Stimulated activated CD4-positive, alpha-beta T cell treated with anti-CD3 and anti-CD28 coated beads, Interleukin-12 subunit alpha, Interleukin-12 subunit beta, amount 100 ng/mL, for 4 hours (primary cell): ENCODE measurements at places on chromosomes 6 and 20.

DNA sequence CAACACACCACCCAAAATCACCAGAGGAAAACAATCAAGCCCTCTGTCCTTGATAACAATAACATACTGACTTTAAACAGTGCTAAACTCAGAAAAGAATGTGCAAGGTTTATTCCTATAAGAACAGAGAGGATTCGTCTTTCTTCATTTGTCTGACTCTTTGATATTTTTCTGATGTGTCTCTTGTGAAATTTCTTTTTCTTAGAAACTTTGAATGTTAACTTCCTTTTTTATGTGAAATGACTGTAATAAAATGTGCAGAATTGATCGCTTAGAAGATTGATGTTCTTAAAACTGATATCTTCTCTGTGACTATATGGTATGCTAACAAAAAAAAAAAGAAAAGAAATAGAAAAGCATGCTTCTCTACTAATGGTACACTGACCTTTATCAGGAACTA is 947.4 kb upstream of the CITED2 start:
- no peak for DNase-seq

DNA sequence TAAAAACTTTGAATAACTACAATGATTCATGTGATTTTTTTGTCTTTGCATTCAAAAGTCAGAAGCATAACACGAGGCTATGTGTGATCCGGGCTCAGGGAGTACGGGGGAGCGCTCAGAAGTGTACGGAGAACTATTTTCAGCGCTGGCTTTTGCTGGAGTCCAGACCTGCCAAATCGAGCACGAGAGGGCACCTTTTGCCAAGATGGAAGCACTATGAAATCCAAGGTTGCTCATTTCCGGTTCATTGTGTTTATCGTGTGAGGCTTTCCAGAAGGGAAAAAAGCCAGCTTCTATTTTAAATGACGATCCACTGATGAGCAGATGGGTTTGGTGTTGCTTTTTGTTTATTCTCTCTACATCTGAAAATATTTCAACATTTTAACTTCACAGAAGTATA is 11.3 kb downstream of the RAMACL start:
- no peak for DNase-seq

DNA sequence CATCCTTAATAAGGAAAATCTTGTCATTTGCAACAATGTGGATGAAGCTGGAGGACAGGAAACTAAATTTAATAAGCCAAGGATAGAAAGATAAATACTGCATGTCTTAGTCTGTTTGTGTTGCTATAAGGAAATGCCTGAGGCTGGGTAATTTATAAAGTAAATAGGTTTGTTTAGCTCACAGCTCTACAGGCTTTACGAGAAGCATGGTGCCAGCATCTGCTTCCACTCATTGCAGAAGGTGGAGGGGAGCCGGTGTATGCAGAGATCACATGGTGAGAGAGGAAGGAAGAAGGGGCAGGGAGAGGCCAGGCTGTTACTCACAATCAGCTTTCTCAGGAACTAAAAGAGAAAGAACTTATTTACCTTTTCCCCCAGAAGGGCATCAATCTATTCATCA is 118.9 kb upstream of the SMLR1 start:
- DNase-seq: no peak

DNA sequence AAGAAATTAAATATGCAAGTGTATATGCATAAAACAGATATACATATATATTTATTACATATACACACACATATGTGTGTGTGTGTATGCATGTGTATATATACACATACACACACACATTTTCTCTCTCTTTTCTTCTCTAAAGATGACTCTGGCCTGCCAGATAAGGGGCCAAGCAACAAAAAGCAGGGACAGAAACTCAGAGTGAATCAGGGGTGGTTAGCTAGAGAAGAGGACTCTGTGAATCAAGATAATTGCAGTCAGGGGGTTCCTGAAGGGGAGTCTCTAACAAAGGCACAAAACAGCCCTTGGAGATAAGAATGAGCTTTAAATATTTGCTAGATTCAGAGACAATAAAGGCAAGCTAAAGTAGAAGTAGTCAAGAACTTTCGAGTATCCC is 650.5 kb downstream of the UTRN start:
- DNase-seq: no peak

DNA sequence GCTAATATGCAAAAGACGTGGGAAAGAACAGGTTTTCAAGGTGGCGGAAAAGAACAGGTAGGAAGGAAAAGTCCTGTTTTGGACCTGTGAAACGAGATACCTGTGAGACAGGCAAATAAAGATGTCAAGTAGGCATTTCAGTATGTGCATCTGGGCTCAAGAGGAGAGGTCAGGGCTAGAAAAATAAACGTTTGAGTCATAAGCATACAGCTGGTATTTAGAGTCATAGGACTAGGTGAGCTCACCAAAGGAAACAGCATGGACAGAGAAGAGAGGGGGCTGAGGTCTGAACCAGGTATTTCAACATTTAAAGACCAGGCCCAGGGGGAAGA is 14.9 kb downstream of the MTFR2 start:
- no peak for DNase-seq

DNA sequence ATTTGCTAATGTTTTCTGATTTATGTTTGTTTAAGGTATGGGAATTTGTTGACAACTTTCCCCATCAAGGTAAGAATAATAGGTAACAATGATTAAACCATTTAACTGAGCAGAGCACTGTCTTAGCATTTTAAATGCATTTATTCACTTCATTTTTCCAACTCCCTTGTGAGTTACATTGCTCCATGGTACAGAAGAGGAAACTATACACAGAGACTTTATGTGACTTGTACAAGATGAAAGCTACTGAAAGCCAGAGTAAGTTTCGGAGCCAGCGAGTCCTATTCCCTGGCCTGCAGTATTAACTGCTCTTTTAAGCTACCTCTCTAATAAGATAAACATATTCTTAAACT is 708.8 kb downstream of the HDGFL1 start:
- DNase-seq: no peak

- no peak for DNase-seq
Measured at GRCh38 chr6:142940487-142940886, 4.5 kb downstream of the HIVEP2 start.

DNA sequence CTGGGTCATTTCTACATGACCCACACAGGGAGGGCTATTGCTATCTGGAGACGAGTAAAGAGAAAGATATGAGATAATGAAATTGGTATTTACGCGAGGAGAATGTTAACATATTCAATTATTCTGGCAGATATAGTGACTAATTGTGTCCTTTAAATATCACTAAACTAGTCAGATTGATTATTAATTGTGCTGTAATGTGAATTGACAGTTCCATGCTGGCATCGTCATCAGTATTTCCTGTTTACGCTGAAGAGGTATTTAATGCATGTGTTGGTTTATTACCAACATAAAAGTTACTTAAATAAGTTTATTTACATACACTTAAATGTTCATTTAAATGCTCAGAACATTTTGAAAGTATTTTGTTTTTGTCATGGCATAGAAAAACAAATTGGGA is 35.7 kb upstream of the OGFRL1 start:
- DNase-seq: no peak

- no peak for DNase-seq
Measured at GRCh38 chr6:1382331-1382882, 7.0 kb upstream of the FOXF2 start.

GRCh38 chr20:6583134-6583738 is 184.2 kb upstream of the BMP2 start:
- DNase-seq: no peak

GRCh38 chr6:146859795-146860495 is 261.2 kb downstream of the ADGB start:
- no peak for DNase-seq

GRCh38 chr6:137291441-137291840 is 72.3 kb upstream of the IFNGR1 start:
- no peak for DNase-seq

- DNase-seq: no peak
Measured at GRCh38 chr6:96563853-96564252, 925 bp downstream of the FHL5 start.

GRCh38 chr6:70846207-70846835 is 110.5 kb downstream of the B3GAT2 start:
- no peak for DNase-seq

DNA sequence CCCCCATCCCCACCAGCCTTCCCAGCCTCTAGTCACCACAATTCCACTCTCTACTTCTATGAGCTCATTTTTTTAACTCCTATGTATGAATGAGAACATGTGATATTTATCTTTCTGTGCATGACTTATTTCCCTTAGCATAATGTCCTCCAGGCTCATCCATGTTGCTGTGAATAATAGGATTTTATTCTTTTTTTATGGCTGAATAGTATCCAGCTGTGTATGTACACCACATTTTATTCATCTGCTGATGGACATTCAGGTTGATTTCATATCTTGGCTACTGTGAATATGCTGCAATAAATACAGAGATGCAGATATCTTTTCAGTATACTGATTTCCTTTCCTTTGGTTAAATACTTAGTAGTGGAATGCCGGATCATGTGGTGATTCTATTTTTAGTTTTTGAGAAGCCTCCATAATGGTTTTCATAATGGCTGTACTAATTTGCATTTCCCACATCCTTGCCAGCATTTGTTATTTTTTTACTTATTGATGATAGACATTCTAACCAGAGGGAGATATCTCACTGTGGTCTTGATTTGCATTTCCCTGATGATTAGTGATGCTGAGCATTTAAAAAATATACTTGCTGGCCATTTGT is 194.9 kb downstream of the PACRG start:
- no peak for DNase-seq

DNA sequence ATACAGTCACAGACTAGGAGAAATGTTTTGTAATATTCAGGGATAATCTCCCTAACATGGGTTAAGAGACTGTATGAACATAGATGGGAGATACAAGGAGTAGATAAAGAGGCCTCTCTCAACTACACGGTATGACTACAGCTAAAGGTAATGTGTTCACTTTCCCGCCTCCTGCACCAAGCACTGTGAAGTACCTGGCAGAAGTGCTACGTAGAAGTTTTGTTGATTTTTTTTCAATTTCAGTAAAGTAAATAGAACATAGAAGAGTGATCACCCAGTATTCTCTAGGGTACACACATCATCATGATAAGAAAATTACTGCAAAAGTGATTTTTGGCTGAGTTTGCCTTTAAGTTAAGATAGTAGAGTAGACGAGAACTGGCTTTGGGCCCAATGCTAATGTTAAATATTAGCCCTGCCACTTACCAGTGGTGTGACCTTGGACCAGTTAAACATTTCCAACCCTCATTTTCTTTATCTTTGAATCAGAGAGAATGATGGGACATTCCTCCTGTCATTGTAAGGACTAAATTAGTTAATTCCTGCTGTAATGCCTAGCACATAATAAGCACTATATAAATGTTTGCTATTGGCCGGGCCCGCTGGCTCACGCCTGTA is 183.6 kb downstream of the COL9A1 start:
- no peak for DNase-seq

GRCh38 chr20:59455402-59456341 is 148.7 kb upstream of the PHACTR3 start:
- DNase-seq: no peak

- no peak for DNase-seq
Measured at GRCh38 chr20:44601236-44601671, 18.9 kb downstream of the PKIG start.

GRCh38 chr20:31851240-31851955 is 6.0 kb upstream of the FOXS1 start:
- no peak for DNase-seq

GRCh38 chr6:151773382-151773781 is 34.1 kb upstream of the ESR1 start:
- DNase-seq: no peak

- DNase-seq: no peak
Measured at GRCh38 chr6:156809034-156809433, 31.9 kb downstream of the ARID1B start.

- DNase-seq: no peak
Measured at GRCh38 chr6:29025927-29026585, 18.9 kb downstream of the OR2W1 start.

DNA sequence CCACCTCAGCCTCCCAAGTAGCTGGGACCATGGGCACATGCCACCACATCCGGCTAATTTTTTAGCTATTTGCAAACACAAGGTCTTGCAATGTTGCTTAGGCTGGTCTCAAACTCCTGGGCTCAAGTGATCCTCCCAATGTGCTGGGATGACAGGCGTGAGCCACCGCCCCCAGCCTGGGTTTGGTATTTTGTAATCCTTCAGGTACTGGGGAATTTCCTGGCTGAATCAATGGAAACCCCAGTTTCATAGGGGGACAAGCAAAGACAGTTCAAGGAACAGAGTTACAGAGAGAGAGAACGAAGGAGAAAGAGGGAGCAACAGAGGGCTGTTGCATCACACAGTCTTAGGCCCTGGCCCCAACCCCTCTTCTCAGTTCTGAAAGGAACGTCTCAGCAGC is 35.7 kb downstream of the RAB44 start:
- DNase-seq: no peak

DNA sequence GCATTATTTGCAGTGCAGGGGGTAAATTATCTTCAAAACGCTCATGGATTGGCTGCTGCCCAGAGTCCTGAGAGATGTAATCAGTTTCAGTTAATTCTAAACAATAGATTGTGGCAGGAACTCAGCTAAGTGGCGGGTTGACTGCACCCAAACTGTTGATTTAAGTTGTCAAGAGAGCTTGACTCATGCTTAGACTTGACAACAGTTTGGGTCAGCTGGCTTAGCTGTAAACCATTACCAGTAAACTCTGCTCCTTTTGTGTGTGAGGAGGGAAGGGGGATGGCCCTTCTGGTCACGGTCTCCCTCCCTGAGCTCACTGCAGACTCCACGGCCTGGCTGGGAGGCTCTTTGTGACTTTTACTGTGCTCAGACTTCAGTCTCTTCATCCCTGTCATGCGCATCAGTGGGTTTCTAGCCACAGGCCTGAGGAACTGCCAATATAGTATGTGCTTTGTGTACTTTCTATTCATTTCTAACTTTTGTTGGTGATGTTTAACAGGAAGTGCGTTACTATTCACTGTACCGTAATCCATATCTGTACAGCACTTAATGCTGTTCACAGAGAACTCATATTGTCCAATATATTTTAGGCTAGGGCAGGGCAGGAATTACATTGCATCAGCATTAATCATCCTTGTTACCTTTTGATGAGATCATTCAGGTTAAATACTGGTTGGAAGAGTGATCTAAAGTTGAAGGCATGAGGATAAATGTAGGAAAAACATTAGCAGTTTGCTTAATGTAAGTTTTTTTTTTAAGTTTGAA is 488.3 kb downstream of the CDKAL1 start:
- no peak for DNase-seq

DNA sequence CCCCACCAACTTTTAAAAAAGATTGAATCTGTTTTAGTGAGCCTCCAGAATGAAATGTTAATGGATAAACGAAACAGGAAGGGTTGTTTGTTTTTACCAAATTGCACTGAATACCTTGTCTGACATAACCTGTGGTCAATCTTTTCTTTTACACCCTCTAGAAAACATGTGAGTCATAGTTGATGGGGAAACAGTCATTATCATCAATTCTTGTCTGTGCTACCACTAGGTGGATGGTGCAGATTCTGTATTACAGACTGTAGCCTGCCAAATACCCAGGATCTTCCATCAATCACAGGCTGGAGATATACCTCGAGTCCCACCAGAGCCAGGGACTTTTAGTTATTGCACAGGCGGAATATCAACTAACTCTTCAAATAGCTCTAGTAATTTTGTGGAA is 29.5 kb upstream of the PKIB start:
- DNase-seq: no peak

GRCh38 chr20:33279261-33279910 is 3.6 kb upstream of the BPIFB1 start:
- DNase-seq: no peak

GRCh38 chr20:53579581-53580375 is 13.9 kb downstream of the ZNF217 start:
- no peak for DNase-seq
